Fibroblast of skin of abdomen (primary cell): ENCODE measurements at places on chromosomes 12 and 14.
A peak's percentile ranks its signal among the peaks of the same experiment; 100 is the strongest.

GRCh38 chr12:29201296-29201695, 52.2 kb downstream of the FAR2 start:
- no peak for DNase-seq

DNA sequence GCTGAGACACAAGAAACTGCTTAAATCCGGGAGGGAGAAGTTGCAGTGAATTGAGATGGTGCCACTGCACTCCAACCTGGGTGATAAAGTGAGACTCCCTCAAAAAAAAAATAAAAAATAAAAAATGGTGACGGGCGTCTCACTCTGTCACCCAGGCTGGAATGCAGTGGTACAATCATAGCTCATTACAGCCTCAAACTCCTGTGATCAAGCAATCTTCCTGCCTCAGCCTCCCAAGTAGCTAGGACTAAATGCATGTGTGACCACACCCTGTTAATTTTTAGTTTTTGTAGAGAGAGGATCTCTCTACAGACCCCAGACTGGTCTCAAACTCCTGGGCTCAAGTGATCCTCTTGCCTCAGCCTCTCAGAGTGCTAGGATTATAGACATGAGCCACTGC, 9.1 kb downstream of the SNX6 start:
- DNase-seq: no peak

DNA sequence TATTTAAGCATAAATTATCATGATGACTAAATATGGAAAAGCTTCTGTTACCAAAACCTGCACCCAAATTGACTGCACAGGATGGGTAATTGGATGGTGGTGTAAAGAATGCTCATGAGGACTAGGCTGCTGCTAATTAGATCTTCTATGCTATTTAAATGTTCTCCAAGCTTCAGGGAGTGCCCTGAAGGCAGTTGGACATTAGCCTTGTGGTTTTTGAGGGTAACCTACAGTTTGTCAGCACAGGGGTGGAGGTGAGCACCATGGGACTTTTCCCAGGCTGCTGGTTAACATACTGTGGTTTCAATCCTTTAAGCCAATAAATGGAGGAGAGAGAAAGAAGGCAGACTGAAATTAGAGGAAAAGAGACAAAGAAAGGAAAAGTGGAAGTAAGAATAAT, 145.0 kb downstream of the WIF1 start:
- DNase-seq: no peak

GRCh38 chr12:114762490-114763110, 78.6 kb upstream of the TBX3 start:
- peak; percentile 75 for DNase-seq

- peak; percentile 61 for DNase-seq
These were observed 16.5 kb upstream of the KRT78 start for GRCh38 chr12:52865090-52865944.

DNA sequence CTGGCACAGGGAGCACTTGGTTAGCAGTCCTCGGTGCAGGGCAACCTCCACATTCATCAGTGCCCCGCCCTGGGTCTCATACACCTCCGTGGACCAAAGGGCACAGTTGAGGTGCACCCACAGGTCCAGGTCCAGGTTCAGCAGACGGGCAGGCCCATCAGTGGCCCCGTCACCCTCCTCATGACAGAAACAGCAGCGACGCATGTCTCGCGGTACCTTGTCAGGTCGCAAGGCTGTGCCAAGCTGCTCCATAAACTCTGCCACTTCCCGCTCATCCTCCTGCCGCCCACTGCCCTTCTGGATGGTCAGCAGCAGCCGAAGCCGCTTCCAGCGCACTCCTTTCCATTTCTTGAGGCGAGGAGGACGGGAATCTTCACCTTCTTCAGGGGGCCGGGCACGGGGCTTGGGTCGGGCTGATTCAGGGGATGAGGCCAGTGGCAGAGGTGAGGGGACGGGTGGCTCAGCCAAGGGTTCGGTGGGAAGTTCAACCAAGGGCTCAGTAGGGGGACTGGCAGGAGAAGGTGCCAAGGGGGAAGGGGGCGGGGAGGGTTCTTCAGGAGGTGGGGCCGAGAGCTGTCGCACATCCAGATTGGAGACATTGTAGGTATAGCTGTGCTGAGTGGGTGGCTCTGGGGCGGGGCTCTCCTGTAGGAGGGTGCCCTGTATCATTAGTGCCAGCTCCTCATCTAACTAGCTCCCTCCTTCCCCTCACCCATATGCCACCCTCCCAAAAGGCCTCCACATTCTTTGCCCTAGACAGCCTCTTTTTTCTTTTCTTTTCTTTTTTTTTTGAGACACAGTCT, 8.3 kb upstream of the PRKAG1 start:
- no peak for DNase-seq

- no peak for DNase-seq
These were observed 51.6 kb downstream of the GPHB5 start for GRCh38 chr14:63267171-63267570.

DNA sequence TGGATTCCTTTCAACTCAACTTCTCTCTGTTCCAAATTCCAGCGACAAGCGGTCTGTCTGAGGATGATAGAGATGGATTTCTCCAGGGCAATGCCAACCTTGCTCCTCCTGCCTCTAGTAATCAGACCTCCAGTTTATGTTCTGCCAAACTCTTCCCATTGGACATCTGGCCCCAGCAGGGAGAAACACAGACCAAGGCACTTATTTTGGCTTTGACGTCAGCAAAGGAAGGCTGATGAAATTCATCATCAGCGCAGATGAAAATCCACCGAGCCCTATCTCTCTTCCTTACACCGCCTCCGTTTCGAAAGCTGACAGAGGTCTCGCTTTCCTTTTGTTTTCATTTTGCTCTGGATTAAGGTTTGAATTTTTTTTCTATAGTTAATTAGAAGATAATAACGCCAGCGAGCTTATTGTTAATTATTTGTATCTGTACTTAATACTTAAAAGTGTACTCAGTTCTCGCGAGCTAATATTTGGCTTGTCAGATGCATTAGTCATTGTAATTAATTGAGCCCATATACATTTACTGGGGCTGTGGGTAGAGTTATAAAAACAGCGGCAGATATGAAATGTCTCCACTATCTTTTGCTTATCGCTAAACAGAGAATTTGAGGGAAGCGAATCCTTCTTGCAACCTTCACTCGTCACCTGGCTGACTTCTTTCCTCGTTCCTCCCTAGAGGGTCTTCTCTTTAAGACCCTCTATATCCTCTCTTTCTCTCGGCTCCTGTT, 35.9 kb upstream of the MED13L start:
- no peak for DNase-seq

- DNase-seq: no peak
These were observed 54.3 kb downstream of the NINJ2 start for GRCh38 chr12:608921-609320.

DNA sequence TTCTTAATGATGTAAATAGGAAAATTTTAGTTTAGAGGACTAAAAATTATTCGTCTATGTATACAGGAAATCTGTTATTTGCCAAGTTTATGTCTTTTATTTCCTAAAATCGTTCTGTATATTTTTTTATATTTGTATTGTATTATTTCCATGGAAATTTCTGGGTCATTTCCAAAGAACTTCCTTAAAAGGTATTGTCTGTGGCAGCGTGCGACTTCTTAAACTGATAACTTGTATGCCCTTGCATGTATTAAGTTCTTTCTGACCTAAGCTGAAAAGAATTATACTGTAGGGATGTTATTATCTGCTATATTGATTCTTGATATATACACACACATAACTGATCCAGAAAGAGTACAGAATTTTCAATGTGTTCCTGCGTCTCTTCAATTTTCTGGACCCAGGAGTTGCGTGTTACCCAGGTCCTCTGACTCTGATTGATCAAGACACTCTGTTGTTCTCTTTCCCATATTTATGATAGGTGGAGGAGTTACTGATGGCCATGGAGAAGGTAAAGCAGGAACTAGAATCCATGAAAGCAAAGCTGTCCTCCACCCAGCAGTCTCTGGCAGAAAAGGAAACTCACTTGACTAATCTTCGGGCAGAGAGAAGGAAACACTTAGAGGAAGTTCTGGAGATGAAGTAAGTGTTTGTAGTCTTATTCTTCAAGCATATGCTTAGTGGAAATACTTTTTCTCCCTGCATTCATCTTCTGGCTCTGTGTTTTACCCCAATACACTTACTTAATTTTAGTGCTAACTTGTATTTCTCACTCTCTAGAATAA, 298.5 kb downstream of the ERC1 start:
- no peak for DNase-seq

- peak; percentile 31 for DNase-seq
These were observed 24.2 kb upstream of the RHOJ start for GRCh38 chr14:63180011-63180410.

- DNase-seq: no peak
These were observed 11.5 kb upstream of the TSPAN11 start for GRCh38 chr12:30914986-30915591.

DNA sequence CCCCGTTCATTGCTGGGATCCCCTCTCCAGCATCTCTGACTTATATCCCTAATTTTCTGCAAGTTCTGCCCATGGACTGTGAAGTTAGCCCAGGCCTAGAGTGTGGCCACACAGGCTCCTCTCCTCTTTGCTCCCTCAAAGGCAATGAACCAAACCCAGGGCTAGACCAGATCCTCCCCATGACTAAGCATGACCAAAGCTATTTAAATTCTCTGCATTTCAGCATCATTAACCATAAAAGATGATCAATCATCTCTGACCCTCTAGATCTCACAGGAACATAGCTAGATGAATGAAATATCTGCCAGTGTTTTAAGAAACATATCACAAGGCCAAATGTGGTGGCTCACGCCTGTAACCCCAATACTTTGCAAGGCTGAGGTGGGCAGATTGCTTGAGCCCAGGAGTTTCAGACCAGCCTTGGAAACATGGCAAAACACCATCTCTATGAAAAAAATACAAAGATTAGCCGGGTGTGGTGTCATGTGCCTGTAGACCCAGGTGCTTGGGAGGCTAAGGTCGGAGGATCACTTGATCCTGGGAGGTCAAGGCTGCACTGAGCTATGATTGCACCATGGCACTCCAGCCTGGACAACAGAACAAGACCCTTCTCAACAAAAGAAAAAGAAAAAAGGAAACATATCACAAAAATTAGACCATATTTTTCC, 2.2 kb upstream of the KRT3 start:
- peak; percentile 84 for DNase-seq

DNA sequence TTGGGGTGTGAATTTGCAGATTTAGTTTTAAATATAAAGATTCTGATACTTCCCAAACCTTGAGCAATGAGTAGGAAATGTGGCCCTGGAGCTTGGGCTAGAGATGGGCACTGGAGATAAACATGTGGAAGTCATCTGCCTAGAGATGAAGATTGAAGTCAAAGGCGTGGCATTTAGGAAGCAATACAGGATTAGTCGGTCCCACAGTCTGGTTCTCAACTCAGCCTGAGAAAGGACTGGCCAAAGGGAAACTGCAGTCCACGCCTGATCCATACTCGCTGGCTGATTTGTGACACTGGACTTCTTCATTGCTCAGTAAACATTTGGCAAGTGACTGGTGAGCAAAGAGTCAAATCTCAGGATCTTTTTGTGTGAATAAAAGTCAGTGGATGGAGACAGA, 268.2 kb upstream of the ATP2B1 start:
- DNase-seq: no peak

DNA sequence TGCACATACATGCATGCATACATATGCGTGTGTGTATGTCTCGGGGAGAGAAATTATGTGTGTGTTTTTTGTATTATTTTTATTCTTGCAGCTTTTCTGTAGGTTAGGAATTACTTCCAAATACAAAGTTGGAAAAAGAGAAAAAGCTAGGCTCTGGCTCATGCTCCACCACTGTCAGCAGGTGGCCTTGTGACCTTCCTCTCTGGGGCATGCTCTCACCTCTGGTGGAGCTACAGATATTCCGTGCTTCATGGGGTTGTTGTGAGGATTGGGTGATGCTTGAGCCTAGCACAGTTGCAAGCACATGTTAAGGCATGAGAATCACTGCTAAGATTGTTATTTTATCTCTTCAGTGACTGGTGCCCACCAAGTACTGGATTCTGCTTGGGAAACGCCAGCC, 6.7 kb upstream of the SERPINA6 start:
- DNase-seq: no peak

DNA sequence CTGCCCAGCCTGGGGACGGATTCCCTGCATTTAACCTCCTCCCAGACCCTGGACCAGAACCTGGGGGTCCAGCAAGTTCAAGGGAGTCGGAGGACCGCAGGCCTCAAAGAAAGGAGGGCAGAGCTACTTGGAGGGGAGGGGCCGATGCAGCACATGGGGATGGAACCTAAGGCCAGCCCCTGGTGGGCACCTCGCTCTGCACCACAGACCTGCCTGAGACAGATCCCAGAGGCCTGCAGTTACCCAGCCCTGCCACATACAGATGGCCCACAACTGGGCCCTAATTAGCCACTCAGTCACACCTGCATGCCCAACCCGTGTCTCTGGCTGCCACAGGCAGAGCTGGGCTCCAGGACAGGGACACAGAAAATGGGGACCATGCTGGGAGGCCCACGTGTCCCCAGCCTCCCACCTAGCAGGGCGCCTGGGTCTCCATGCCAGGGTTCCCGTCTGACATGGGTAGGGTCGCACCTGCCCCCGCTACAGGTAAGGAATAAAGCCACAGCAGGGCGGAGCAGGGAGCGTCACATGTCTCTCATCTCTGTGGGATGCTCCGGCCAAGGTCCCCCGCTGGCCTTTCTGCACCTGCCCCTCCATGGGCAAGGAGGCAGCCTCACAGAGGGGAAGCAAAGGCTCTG, 16.7 kb downstream of the AKT1 start:
- no peak for DNase-seq

DNA sequence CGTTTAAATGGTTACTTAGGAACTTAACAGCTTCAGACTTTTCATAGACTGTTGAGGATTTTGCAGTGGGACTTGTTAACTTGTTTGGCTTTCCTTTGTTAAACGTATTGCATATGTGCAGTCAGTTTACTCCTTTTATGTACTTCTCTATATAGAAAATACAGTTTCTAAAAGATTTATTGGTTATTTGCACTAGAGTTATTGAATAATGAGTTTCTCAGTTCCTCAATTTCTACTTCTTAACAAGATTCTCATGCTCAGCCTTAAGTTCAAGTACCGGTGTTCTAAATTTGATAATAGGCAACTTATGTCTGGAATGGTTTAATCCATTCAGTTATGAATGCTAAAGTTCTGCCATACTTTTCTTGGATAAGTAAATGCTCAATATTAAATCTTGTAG, 919 bp downstream of the PSMA3 start:
- no peak for DNase-seq
